ENCODE measurements at places on chromosomes 2 and 18.

GRCh38 chr2:64950226-64951160, 38.7 kb upstream of the SLC1A4 start:
- DNase-seq, result no peak

- no peak for DNase-seq
Measured at GRCh38 chr2:96325884-96326255, 753 bp downstream of the ITPRIPL1 start.

DNA sequence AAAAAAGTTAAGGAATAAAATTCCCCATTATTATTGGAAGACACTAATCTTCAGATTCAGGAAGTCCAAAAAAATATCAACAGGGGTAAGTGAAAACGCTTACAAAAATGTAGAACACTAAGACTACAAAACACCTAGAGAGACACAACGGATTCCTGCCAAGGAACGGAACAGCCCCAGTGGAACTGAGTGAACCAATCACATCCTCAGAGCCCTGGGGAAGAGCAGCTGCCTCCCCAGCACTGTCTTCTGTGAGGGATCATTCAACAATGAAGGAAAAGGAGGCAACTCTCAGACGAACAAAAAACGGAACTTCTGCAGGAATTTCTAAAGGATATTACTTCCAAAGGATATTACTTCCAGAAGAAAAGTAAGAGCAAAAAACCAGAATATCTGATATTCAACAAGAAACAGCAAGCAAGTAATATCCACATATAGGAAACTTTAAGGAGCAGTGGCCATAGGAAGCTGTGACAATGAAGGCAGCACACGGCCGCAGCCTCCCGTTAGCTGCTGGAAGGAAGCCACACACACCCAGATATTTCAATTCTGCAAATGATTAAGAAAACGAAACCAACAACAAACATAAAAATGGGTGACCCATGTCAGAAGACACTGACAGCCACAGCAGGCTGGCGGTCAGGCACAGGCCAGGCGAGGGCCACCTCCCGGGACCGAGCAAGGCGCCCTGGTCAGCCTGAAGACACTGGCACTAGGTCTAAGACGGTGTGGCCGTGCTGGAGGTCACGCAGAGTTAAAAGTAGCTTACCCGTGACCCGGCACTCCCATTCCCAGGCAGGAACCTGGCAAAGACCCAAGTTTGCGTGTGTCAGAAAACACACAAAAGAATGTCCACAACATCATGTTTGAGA, 81.8 kb downstream of the HDAC4 start:
- DNase-seq, result peak; percentile 79

GRCh38 chr2:126827371-126827770, 71.3 kb upstream of the TEX51 start:
- DNase-seq, result no peak

DNA sequence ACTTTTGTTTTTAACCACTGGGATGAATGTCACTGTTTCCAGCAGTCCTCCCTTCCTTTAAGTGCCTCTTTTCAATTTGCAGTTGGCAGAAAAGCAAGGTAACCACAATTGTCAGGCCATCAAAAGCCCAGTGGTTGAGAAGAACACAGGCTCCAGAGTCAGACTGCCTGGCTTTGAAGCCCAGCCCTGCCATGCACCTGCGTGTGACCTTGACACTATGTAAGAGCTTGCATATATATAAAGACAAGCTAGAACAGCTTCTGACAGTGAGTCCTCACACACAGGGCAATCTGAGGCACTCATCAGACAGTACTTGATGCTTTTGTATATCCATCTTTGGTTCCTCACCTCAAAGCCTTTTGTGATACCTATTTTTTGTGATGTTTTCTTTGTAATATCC, 11.0 kb downstream of the CCBE1 start:
- peak; percentile 67 for DNase-seq

GRCh38 chr2:137865954-137866540, 98.2 kb upstream of the HNMT start:
- DNase-seq, result peak; percentile 35

DNA sequence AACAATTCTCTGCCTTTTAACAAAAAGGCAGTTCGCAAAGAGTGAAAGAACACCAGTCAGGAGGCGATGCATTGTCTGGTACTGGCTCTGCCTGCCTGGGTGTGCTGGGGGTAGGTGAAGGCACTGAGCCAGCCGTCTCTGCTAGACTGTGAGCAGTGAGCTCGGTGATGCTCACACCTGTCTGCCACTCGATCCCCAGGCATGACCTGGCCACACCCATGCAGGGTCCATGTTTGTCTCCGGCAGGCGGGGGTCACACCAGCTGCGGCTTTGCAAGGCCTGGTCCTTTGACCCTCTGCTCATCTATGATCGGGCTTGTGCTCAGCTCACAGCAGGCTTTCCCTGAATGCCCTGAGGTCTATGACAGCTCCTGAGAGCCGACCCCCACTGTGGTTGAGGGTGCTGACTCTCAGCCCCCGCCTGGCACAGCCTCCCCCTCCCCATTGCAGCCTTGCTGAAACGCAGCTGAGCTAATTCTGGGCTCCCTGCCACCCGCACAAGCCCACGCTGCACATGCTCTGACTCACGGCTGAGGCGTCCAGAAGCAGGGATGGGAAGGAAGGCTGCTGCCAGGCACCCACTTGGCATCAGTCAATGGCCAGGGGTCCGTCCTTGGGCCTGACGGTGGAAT, 23.7 kb downstream of the CRACDL start:
- DNase-seq, result no peak

DNA sequence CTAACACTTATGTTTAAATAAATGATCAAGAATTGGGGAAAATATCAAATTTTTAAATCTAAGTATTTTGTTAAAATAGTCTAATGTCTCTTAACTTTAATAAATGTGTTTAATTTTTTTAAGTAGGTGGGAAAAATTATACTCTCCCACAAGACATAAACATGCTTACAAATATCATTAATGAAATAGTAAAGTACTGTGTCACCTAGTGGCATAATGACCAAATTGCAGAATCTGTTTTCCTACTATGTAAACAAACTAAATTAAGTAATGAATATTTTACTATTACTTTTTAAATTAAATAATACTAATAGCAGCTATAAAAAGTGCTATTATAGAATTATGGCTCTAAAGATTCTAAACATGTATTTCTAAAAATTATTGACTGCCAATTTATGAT, 52.0 kb upstream of the CHAC2 start:
- no peak for DNase-seq

GRCh38 chr2:186516396-186516795, 30.3 kb downstream of the ZC3H15 start:
- DNase-seq, result no peak

DNA sequence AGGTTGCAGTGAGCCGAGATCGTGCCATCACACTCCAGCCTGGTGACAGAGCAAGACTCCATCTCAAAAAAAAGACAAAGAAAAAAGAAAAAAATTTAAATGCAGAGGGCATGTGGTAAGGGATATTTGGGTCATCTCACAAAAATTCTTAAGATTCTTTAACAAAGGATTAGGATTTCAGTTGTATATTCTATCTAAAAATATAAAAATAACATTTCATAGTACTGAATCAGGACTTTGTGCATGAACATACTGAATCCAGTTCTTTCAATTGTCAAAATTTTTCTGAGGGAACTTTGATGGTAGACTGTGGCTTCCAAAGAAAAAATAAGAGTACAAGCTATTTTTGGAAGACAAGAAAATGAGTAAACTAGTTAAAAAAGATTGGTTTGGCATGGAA, 6.5 kb upstream of the PPP3R1 start:
- DNase-seq, result no peak

GRCh38 chr2:64910972-64911433, 78.2 kb upstream of the SLC1A4 start:
- DNase-seq, result no peak

DNA sequence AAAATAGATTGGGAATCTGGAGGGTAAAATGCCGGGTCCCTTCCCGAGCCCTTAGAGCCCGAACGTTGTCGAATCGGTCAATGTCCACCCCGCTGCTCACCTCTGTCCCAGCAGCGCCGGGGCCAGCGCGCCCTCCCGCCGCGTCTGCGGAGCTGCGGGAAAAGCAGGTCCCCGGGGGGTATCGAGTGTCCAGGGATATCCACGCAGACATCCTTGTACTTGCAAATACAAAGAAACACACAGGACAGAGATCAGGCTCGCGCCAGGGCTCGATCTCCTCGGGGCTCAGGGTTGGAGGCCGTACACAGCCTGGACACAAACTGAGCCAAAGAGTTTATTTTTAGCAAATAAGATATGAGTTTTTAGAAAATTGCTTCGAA, 2.3 kb upstream of the GATA6 start:
- DNase-seq, result no peak

- no peak for DNase-seq
Measured at GRCh38 chr2:106193690-106193976, 468 bp downstream of the UXS1 start.

GRCh38 chr2:146131048-146131447, 1611.1 kb upstream of the ZEB2 start:
- no peak for DNase-seq

GRCh38 chr2:241645915-241646645, 8.6 kb downstream of the ATG4B start:
- DNase-seq, result no peak

GRCh38 chr18:69636529-69637301, 236.0 kb downstream of the DOK6 start:
- peak; percentile 20 for DNase-seq

GRCh38 chr2:59463426-59463825, 1090.0 kb downstream of the BCL11A start:
- DNase-seq, result no peak

DNA sequence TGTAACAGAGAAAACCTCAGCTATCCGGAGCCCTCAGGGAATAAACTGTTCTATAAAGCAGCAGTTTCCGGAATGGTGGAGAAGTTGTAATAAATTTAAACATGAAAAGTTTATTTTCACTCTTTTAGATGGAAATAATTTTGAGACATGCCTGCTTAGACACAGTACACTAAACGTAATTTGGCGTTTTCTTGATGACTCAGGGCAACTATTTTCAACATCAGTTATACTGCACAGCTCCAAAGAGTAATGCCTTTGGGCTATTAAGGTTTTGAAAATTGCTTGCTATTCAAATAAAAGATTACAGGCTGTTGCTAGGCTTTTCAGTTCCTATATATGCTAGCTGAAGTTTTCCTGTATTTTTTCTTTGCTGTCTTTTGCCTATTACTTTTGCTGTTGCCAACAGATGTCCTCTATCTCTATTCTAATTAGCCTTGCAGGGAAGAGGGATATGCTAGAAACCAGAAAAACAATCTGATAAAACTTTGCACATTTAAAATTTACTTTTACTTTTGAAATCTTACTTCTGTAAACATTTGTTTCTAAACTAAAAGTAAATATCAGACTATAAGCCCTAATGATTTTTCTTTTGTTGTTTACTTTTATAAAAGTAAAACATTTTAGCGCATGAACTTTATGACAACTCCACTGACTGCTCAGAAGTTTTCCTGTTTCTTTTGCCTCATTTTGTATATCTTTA, 113.4 kb upstream of the WDSUB1 start:
- DNase-seq, result no peak

DNA sequence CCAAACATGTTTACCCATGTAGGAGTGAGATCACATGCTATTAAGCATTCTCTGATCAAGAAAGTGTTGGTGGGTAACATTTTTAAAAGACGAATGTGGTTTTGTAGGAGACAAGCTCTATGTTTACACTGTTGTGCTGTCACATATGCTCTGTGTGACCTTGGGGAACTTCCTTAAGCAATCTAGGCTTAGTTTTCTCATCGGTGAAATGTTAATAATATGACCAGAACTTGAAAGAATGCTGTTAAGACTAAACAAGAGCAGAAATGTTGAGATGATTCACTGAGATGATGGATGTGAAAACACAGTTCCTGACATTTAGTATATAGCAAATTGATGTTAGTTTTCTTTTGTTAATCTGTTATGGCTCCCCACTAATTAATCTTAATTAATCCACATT, 860.9 kb upstream of the CNTNAP5 start:
- no peak for DNase-seq

DNA sequence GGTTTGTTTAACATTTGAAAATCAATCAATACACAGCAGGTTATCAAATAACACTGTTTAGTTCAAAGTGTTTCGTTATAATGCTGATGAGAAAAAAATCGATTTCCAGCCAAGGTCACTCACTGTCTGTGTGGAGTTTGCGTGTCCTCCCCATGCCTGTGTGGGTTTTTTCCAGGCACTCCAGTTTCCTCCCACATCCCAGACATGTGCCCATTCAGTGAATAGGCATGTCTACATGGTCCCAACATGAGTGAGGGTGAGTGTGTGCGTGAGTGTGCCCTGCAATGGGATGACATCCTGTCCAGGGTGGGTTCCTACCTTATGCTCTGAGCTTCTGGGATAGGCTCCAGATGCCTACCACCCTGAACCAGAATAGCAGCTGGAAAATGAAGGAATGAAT, 8.7 kb upstream of the GKN2 start:
- DNase-seq, result no peak

GRCh38 chr2:73070643-73071359, 711 bp downstream of the SFXN5 start:
- no peak for DNase-seq

DNA sequence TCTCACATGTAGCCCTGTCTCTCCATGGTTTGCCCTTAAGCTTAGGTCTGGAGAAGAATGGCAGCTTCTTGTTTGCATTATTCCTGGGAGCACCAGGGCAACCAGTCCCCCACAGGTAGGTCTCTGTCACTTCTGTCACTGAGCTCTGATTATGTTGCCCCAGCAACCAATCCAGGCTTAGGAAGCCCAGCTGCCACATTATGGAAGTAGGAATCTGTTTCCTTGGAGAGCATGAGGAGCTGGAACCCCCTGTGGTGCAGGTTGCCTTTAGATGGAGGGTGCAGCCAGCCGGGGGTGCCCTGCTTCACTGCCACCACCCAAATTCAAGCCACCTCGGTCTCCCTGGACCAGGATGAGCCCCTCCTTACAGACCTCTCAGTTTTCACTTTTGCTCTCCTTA, 4.8 kb downstream of the RESP18 start:
- no peak for DNase-seq

DNA sequence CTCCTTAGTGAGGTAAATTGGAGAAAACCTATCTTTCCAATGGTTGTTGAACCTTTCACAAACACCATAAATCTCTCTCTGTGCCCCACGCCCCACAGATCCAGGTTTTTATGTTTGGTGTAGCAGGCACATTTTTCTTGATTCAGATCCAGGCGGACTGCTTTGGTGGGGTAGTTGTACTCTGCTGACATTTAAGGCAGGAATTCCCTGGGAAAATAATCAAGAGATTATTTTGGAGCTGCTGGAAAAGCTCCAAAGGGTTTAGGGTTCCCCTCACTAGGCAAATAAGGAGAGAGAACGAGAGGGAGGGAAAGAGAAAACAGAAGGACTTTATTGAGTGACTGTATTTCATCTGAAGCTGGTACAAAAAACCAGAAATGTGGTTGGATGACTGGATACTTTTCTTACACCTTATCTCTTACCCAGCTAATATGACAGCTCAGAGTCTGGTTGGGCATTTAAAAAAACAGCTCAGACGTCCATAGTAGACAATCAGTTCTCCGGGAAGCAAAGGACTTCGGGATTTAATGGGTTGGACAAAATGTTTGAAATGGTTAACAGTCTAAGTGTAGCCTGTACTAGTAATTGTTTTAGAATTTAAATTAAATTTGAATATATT, 3.6 kb upstream of the AQP4 start:
- no peak for DNase-seq

DNA sequence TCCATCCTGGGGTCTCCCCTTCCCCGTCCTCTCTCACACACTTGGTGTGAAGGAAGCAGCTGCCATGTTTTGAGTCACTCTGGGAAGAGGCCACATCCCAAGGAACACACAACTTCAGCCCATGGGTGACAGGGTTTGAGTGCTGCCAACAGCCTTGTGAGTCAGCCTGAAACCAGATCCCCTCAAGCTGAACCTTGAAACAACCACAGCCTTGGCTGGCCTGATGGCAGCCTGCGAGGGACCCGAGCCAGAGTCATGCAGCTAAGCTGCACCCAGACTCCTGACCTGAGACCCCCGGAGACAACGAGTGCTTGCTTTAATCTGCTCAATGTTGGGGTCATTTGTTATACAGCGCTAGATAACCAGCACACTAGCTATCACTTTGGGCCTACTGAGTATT, 19.3 kb upstream of the MC2R start:
- DNase-seq, result no peak
